Stimulated activated CD8-positive, alpha-beta memory T cell treated with anti-CD3 and anti-CD28 coated beads, Interleukin-2, amount 100 ng/mL, for 1 hour (primary cell): ENCODE measurements at places on chromosomes 7 and 10.
A peak's percentile ranks its signal among the peaks of the same experiment; 100 is the strongest.

DNA sequence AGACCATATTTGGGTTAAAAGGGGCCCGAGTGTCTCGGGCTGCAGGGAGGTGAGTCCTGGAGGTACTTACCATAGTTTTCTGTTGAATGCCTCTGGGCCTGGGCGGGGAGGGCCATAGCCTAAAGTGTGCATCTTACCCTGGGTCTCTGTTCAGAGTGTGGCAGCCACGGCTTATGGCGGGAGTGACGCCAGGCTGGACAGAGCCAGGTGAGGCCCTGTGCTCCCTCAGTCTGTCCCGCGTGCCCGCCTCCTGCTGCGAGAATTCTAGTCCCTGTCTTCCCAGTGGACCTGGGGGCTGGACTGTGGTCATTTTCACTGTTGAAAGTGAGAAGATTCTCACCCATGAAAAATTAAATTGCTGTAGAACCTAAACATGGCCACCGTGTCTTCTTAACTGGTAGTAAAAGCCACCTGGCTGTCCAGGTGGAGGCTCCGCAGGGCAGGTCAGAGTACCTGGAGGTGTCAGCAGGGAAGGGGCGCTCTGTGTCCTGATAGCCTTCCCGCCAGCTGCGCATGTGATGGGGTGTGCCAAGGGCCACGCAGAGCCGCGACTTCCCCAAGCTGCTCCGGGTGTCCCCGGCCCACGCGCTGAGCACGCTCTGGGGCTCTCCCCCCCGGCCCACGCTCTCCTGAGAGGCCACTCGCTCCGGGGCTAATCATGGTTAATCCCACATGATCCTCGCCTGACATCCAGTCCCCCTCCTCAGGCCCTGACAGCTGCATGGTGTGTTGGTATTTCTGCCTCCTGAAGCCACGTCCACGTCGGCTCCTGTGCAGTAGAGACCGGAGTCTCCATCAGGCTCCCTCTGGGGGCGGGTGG, 20.3 kb downstream of the INPP5A start:
- DNase-seq, result no peak

DNA sequence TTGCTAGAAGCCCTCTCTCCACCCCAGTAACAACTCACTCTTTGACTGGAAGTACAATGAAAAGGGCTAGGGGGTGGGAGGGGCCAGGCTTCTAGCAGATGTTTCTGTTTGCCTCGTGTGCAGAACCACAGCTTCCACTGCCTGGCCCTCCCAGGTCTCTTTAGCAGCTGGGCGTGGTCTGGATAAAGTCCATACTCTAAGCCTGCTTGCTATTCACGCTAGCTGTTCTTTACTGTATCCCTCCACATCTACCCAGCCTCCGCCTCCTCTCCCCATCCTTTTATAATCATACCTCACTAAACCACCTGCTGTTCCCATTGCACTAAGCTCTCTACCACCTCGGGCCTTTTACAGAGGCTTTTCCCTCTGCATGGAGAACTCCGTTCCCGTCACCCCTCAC, 288.8 kb downstream of the CAMK1D start:
- no peak for DNase-seq

GRCh38 chr10:100482834-100483185, 20.0 kb downstream of the WNT8B start:
- no peak for DNase-seq

DNA sequence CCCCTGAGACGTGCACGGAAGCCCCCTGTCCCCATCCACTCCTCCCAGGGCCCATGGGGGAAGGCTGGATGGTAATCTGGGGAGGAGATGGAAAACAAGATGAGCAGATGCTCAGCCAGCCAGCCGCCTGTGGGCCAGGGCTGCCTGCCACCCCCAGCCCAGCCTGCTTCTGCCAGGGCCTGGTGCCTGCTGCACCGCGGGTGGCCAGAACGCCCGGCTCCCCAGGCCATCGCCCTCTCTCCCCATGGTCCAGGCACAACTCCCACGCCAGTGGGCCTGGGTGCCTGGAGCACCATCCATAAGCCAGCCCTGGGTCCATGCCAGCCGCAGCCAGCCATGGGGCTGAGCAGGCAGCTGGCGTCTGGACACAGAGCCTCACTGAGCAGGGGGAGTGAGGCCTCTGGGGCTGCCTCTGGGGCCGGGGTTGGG, 57.2 kb upstream of the ELN start:
- no peak for DNase-seq

DNA sequence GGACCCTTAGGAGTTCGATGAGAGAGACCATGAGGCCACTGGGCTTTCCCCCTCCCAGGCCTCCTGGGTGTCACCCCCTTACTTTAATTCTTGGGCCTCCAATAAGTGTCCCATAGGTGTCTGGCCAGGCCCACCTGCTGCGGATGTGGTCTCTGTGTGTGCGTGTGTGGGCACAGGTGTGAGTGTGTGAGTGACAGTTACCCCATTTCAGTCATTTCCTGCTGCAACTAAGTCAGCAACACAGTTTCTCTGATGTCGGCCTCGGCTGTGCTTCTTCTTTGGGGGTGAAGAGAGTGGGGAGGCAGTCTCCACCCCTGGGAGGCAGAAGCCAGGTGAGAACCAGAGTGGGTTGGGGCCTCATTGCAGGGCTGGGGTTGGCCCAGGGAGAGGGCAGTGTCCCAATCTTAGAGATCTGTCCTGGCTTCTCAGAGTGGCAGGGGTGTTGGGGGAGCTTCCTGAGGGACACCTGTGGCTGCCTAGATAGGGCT, 1.5 kb downstream of the PVRIG start:
- DNase-seq, result peak; percentile 61

- no peak for DNase-seq
Observed at GRCh38 chr7:80637454-80637853, 988 bp upstream of the CD36 start.

DNA sequence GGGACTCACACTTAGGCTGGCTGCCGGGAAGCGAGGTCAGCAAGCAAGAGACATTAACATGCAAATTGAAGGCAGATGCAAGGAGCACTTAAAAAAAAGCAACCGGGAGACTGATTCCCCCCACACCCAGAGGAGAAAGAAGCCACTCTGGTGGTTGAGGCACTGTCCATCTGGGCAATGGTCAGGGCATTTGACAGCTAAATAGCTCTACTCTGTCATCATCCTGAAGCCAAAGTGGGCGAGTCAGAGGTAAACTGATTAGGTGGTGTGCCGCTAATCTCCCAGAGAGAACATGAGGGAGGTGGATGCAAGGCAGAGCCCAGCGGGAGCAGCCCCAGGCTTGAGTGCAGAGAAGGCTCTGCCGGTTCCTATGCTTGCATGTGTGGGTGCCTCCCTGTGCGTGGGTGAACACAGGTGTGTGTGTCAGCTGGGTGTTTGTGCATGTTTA, 100.6 kb downstream of the PLXNA4 start:
- DNase-seq, result no peak

DNA sequence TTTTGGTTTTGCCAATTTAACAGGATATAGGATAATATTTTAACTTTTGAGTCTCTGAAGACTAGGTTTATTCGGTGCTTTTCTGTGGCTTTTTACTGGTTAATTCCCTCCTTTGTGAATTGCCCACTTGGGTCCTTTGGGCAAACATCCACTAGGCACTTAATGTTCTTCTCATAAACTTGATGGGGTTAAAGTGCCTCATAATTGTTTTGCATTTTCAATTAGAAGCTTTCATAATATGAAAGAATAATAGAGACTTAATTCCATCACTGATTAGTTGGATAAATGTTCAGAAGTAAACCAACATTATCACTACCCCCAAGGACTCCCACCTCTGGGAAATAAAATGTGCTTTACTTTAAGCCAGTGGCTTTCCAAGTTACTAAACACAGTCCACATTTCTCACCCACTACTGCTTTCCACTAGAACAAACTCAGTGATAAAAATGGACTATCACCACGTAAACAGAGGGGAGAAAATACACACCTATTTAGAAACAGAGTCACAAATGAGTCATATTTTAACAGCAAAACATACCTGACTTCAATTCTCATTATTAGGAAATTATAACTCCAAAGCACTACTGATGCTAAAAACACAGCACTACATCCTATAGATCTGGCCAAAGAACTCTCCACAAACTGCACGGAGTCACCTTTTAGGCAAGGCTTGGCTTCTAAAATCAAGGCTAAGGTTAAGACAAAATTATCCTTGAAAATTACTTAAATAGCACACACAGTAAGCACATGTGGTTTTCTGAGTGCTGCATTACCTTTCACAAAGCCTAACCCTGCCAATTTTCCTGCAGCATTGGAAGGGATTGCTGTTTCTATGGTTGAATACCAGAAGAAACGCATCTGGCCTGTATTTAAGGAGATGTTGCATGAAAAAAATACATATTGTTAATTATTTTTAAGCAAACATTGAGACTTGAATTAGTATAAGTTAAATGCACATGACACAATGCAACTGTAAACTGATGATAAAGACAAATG, 41.2 kb downstream of the PARD3 start:
- no peak for DNase-seq

DNA sequence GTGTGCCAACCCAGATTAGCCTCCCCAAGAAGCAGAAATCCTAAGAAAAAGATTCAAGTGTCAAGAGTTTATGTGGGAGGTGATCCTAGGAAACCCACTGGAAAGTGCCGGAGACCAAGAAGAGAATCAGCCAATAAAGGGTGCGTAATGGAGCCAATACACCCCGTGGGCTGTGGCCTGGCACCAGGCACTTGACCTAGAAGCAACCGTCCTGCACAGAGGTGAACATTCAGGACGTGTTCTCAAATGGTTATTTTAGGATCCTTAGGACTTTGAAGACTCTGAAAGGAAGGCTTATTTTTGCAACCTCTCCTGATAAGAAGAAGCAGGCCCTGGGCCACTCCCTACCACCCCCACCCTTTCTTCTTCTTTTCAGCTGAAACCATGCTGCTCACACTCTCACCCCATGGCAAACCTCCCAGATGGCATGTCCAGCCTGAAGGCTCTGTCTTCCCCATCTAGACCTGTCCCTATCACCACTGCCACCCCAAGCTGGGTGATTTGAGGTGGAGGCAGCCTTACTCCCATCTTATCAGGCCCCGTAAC, 46.6 kb downstream of the VSTM4 start:
- DNase-seq, result no peak
